ENCODE measurements at places on chromosomes 4 and X.

DNA sequence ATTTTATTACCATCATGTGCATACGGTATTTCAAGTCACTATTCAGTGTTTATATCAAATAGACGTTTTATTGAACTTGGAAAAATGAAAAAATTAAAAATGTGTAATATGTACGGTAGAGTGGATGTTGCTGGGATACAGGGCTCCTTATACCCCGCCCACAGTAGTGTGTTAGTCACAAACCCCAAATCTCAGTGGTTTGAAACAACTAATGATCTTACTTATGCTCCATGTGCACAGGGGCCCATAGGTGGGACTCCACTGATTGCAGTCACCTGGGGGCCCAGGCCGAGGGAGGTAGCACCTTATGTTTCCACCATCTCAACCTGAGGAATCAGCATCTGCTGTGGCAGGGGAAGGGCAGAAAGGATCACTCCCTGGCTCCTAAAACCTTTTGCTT lies 18.1 kb downstream of the LSM6 start:
- DNase-seq: no peak

DNA sequence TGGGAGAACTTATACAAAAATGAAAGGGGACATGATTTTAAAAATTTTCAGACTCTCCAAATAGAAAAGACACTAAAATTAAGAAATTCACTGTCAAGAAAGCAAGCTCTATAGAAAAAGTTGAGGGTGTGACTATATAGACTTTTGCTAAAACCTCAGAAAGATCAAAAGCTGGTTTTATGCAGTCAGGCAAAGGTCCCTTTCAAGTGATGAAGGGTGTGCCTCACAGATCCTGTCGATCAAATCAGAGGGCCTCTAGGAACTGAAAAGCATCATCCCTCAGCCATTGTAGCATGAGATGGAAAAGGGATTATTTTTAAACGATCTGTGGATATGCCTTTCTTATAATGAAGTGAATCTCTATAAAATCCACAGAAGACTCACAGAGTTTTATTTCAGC lies 116.5 kb downstream of the FAM13A start:
- no peak for DNase-seq

DNA sequence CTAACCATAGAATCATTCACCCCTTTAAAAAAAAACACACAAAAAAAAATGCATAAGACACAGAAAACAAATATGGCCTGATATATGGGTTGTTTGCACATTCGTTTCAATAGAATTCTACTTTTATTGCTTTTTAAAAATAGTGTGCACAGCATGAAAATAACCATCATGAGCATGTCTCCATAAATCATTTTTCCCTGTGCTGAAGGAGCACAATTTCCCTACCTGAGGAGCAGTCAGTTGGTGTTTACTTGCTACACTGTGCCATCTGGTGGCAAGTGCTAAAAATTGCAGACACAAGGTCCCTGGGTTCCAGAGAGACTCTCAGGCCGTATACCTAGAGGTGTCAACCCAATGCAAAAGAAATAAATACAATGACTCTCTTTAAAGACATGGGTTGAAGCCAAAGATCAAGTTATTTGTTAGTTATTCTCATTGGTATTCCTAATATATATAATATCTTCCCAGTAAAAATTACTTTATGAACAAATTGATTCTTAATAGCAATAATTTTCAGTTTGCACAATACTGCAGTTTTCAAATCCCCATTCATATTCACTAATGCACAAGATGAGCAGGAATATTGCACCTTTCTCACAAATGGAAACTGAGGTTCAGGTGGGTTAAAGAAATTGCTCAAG lies 551.4 kb downstream of the IQCM start:
- DNase-seq: peak; percentile 83

- DNase-seq: no peak
These were observed 303.6 kb downstream of the PCDH10 start for GRCh38 chr4:133452678-133453077.

DNA sequence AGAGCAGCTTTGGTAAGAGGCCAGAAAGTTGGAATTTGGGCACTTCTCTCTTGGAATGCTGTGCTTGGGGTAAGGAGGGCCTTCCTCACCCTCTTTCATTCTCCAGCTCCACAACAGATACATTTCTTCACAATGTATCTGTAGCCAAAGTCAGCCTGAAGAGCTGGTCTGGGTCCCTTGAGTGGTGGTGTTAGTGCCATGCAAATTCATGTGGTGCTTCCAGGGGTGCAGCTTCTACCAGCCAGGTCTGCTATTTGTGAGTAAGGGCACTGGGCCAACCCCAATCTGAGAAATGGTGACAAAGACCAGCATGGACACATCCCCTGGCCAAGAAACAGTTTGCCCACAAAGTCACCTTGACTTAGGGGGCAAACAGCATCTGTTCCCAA lies 17.8 kb downstream of the AMER1 start:
- no peak for DNase-seq

GRCh38 chrX:26722666-26723428 lies 506.9 kb downstream of the MAGEB5 start:
- no peak for DNase-seq

DNA sequence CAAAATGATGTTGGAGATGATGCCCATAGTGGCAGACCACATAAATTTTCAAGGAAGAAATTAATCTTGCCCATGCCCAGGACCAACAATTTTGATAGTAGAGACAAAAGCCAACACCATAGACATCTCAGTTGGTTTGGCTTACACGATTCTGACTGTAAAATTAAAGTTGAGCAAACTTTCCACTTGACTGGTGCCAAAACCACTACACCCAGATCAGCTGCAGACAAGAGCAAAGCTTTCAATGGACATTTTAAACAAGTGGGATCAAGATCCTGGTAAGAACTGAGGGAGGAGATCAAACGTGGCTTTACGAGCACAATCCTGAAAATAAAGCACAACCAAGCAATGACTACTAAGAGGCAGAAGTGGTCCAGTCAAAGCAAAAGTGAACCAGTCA lies 90.7 kb downstream of the PAPSS1 start:
- DNase-seq: no peak

Data from choroid plexus epithelial cell (primary cell).